ENCODE measurements at places on chromosomes 2 and 18. TPM values are rescaled to one million over a fixed set of nuclear protein-coding genes. Genes with fewer than 3 reads are reported as not detected.

- no peaks in the 10 kb centered on the region for H3K4me1 ChIP-seq
- no peak for DNase-seq
- no peak overlapping the region for H3K27ac ChIP-seq
These were observed 47.8 kb upstream of the NT5C1B start for GRCh38 chr2:18637196-18637595.

DNA sequence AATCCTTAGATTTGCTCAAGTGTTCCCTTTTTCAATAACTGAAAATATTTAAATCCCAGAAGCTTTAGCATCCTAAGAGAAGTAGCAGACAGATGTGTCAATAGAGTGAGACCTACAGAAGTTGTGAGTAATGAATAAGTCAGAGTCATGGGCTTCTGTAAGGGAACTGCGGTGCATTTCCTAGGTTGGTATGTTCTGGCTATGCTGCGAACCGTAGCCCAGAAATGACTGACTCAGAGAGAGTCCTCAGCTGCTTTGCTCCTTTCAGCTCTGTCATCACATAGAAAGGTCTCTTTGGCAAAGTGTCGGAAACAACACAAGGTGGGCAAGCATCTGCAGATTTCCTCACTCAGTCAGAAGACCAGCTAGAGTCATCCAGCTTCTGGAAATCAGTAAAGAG lies 297.1 kb downstream of the ARHGAP15 start:
- no peak overlapping the region for H3K27ac ChIP-seq
- no peaks in the 10 kb centered on the region for H3K36me3 ChIP-seq
- H3K4me3 ChIP-seq: no peak overlapping the region
- H3K4me1 ChIP-seq: peaks cover 14% of the 10 kb centered on the region
- no peaks in the 10 kb centered on the region for H3K27me3 ChIP-seq

- H3K4me3 ChIP-seq: no peak overlapping the region
- H3K27ac ChIP-seq: no peak overlapping the region
- H3K27me3 ChIP-seq: no peaks in the 10 kb centered on the region
- H3K4me1 ChIP-seq: no peaks in the 10 kb centered on the region
These were observed 154.9 kb downstream of the FTCDNL1 start for GRCh38 chr2:199696048-199696447.

DNA sequence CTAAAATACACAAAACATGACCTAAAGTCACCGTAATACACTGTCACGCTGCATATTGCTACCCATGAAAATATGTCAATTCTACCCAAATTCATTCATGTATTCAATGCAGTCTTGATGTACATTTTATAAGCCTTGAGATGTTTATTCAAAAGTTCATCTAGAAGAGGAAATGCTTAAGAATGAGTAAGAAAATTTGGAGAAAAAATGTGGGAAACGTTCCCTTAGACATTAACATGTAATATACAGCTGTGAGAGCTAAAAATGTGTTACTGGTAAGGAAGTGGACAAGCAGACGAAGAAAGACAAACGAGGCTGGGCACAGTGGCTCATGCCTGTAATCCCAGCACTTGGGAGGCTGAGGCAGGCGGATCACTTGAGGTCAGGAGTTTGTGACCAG lies 37.3 kb downstream of the THAP4 start:
- no peak overlapping the region for H3K4me3 ChIP-seq
- no peaks in the 10 kb centered on the region for H3K4me1 ChIP-seq
- no peak for DNase-seq

DNA sequence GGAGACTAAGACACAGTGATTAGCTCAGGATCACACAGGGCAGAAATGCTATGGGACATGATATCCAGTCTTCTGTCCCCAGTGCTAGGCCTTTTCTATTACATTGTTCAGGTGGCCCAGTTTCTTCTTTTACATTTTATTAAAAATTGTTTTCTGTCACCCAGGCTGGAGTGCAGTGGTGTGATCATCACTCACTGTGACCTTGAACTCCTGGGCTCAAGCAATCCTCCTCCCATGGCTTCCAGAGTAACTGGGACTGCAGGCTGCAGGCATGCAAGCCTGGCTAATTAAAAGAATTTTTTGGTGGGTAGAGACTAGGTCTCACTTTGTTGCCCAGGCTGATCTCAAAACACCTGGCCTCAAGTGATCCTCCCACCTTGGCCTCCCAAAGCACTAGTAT lies 15.4 kb downstream of the PDK1 start:
- H3K4me1 ChIP-seq: no peaks in the 10 kb centered on the region
- H3K27ac ChIP-seq: no peak overlapping the region
- no peak for DNase-seq
- H3K36me3 ChIP-seq: no peaks in the 10 kb centered on the region
- H3K27me3 ChIP-seq: no peaks in the 10 kb centered on the region
- H3K4me3 ChIP-seq: no peak overlapping the region

DNA sequence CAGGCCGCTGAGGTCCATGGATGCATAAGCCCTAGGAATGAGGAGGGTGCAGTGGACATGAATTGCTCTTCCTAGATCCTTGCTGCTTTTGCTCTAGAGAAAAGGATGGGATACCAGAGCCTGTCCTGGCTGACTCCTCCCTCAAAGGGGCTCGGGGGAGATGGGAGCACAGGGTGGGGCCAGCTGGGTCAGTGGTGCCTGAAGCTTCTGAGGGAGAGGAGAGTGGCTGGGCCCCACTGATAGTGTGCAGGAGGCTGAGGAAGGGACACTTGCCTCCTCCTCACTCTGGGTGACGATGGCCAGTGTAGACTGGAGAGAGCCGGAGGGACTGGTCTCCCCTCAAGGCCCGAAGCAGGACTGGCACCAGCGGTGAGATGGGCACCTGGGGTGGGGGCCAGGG lies at the start of gene NT5DC4:
NT5DC4 (plus strand) TSS at position 236 of the 400 bp plus-strand sequence; CDS start at position 296, 60 bp downstream.
- no peak within 1 kb of the TSS for H3K27ac ChIP-seq
- H3K36me3 ChIP-seq: no peaks in the 10 kb centered on the region
- H3K27me3 ChIP-seq: no peaks in the 10 kb centered on the region
- no peaks in the 10 kb centered on the region for H3K4me1 ChIP-seq
- H3K4me3 ChIP-seq: no peak within 1 kb of the TSS

GRCh38 chr2:168316073-168316440 lies 68.7 kb upstream of the STK39 start:
- no peaks in the 10 kb centered on the region for H3K27me3 ChIP-seq
- no peak overlapping the region for H3K4me3 ChIP-seq
- no peak for DNase-seq
- no peak overlapping the region for H3K27ac ChIP-seq

GRCh38 chr2:120316528-120317179 lies 29.3 kb upstream of the INHBB start:
- peaks cover 3% of the 10 kb centered on the region for H3K4me1 ChIP-seq
- no peaks in the 10 kb centered on the region for H3K36me3 ChIP-seq
- no peak for DNase-seq
- no peaks in the 10 kb centered on the region for H3K27me3 ChIP-seq
- no peak overlapping the region for H3K4me3 ChIP-seq

DNA sequence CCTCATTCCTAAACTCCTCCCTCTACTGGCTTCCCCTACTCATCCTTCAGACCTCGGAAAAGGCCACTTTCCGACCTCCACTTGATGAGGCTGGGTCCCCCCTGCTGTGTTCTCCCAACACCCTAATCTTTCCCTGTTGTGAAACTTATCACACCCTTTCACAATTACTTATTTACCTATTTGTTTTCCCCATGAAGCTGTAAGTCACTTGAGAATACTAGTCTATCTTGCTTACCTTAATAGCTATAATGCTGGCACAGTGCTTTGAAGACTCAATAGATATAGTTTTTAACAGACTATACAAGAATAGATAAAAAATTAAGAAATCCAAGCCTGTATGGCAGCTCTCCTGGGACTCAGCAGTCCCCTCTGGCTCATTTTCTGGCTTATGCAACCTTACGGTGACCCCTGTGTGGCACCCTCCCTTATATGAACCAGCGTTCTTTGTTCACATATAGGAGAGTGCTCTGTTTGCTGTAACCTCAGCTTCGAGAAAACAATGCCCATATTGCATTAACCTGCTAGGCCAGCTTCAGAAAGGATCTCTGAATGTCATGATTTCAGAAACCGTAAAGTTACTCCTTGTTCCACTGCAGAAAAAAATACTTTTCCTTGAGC lies 220.4 kb upstream of the PKDCC start:
- no peak for DNase-seq
- no peaks in the 10 kb centered on the region for H3K27me3 ChIP-seq
- peak overlapping the region; percentile 61 for H3K27ac ChIP-seq

- no peaks in the 10 kb centered on the region for H3K36me3 ChIP-seq
- H3K27ac ChIP-seq: no peak overlapping the region
- no peaks in the 10 kb centered on the region for H3K4me1 ChIP-seq
- no peak overlapping the region for H3K4me3 ChIP-seq
- no peak for DNase-seq
These were observed 201.4 kb downstream of the AFF3 start for GRCh38 chr2:99940963-99941362.

- H3K27me3 ChIP-seq: no peaks in the 10 kb centered on the region
- no peak for DNase-seq
- no peaks in the 10 kb centered on the region for H3K36me3 ChIP-seq
- no peaks in the 10 kb centered on the region for H3K4me1 ChIP-seq
- no peak overlapping the region for H3K27ac ChIP-seq
These were observed 46.4 kb upstream of the BZW1 start for GRCh38 chr2:200765139-200765951.

DNA sequence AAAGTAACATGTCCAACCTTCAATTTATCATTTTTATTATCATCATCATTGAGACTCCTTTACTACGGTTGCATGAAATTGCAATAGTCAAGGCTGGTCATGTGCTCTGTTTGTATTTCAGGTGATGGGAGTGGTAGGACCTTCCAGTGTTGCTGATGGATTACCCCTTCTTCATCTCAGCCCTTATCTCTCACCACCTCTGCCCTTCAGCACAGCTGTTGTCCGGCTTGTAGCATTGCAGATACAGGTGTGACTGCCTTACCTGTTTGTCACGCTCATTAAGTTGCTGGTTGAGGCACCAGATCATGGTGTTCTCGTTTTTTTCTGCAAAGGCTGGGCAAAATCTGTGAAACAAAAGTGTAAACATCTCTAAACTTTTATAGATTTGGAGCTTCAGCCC lies 31.7 kb upstream of the RPE start:
- H3K4me1 ChIP-seq: no peaks in the 10 kb centered on the region
- no peak overlapping the region for H3K4me3 ChIP-seq
- H3K27me3 ChIP-seq: no peaks in the 10 kb centered on the region
- no peaks in the 10 kb centered on the region for H3K36me3 ChIP-seq

DNA sequence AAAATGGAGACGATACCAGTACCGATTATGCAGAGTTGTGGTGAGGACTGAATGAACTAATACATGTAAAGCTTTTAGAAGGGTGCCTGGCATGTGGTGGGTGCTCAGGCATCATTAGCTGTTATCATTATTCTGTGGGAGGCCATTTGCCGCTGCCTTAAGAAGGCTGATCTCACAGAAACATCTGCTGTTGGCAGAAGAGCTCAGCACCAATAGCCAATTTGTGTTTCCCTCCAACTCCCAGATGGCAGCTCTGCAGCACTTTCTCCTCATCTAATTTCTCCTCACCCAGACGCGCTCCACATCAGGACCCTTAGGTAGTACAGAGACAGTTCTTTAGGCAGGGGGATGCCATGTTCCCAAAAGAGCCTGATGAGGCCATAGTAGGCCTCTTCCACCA lies 15.8 kb upstream of the CYP1B1 start:
- DNase-seq: no peak
- no peak overlapping the region for H3K27ac ChIP-seq
- H3K27me3 ChIP-seq: no peaks in the 10 kb centered on the region

DNA sequence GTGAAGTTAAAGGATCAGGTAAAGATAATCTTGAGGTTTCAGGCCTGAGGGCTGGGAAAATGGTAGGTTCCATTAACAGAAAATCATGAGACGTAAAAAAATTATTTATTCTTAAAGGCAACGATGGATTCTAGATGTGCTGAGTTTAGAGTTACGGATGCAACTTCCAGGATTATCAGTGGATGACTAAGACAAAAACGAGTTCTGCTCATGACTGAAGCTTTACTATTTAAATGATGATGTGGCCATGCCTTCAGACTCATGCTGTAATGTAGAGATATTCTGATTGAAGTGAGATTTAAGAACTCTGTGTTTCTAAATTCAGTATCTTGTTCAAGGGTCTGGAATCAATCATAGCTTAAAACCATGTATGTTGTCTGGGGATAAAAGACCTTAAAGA lies 5.0 kb downstream of the TMEM237 start:
- peaks cover 5% of the 10 kb centered on the region for H3K4me1 ChIP-seq
- peaks cover 3% of the 10 kb centered on the region for H3K36me3 ChIP-seq
- no peaks in the 10 kb centered on the region for H3K27me3 ChIP-seq
- no peak for DNase-seq
- H3K4me3 ChIP-seq: no peak overlapping the region

- H3K4me3 ChIP-seq: no peak overlapping the region
- no peak overlapping the region for H3K27ac ChIP-seq
- H3K27me3 ChIP-seq: no peaks in the 10 kb centered on the region
- H3K36me3 ChIP-seq: no peaks in the 10 kb centered on the region
These were observed 88.8 kb downstream of the MAP3K20 start for GRCh38 chr2:173164396-173164795.

DNA sequence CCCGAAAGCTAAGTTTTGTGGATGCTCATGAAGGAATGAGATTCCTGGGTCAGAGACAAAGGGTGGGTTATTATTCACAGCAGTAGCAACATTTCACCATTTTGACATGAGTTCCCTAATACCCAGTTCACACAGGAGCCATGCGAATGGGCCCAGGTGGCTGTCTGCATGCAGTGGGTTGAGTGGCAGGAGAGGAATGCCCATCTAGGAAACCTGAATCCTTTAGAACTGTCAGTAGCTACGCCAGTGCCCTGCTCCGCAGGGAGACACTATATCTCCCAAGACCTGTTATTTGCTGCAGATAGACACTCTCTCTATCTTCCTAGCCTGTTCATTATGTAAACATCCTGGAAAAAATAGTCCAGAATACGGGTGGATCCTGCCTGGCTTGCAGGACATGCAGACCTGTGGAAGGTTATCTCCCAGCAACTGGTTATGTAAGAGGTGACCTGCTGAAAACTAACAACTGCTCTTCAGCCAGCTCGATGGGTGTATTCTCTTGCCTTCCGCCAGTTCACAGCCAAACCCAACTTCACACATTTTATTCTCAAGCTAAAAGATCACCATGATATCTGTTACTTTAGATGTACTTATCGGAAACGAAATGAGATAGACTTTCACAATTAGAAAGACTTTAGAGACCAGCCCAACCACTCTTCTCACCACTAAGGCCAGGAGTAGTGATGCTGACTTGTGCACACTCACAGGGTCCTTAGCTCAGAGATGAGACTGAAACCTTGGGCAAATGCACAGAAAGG lies 59.1 kb downstream of the MBP start:
- no peak for DNase-seq
- no peaks in the 10 kb centered on the region for H3K36me3 ChIP-seq

DNA sequence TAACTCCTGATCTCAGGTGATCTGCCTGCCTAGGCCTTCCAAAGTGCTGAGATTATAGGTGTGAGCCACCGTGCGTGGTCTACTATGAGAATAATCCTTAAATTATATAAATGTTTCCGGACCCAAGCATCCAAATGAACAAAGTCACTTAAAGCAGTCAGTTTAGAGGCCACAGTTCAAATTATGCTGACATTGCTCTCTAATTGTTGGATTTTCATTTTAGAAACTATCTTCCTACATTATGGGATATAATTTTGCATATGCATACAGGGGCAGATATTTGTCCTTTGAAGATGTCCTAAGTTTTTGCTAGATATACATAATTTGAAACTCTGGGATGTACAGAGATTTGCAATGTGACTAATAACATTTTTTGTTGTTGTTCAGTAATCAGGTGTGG lies 390.1 kb downstream of the RND3 start:
- no peak for DNase-seq
- H3K27ac ChIP-seq: no peak overlapping the region
- H3K27me3 ChIP-seq: no peaks in the 10 kb centered on the region
- peaks cover 18% of the 10 kb centered on the region for H3K4me1 ChIP-seq

- no peaks in the 10 kb centered on the region for H3K36me3 ChIP-seq
- DNase-seq: no peak
- H3K27me3 ChIP-seq: no peaks in the 10 kb centered on the region
- no peak overlapping the region for H3K27ac ChIP-seq
- no peaks in the 10 kb centered on the region for H3K4me1 ChIP-seq
These were observed 188.8 kb downstream of the EN1 start for GRCh38 chr2:118658596-118659198.

Gene HJURP
- polyA plus RNA-seq: 0.34 TPM

Gene ERMN
- polyA plus RNA-seq: 0.54 TPM

Gene ABCB11
- polyA plus RNA-seq: 0.02 TPM

Gene FHOD3
- polyA plus RNA-seq: 1.6 TPM

Measured in pancreas (tissue), 10 donors.